AG09309 (cell line): ENCODE measurements at places on chromosomes 7 and 10.

GRCh38 chr10:77902159-77902558, 24.4 kb downstream of the DLG5 start:
- no peak for DNase-seq

GRCh38 chr7:140349144-140349771, 49.1 kb downstream of the SLC37A3 start:
- no peak for DNase-seq

DNA sequence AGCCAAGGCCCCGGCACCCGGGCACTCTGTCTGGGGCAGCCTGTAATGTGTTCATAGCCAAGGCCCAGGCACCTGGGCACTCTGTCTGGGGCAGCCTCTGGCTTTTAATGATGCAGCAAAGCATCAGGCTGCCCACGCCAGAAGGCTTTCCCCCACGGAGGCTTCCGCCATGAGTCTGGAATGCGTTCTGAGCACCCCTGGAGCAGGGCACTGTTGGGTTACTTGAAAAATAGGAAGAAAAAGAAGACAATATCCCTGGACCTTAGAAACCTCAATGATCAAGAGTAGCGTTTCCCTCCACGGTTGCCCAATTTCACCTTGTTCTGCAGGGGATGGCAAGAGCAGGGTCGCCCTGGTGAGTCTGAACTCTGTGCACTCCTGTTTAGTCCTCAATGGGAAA, 565.0 kb downstream of the PTPRN2 start:
- no peak for DNase-seq

DNA sequence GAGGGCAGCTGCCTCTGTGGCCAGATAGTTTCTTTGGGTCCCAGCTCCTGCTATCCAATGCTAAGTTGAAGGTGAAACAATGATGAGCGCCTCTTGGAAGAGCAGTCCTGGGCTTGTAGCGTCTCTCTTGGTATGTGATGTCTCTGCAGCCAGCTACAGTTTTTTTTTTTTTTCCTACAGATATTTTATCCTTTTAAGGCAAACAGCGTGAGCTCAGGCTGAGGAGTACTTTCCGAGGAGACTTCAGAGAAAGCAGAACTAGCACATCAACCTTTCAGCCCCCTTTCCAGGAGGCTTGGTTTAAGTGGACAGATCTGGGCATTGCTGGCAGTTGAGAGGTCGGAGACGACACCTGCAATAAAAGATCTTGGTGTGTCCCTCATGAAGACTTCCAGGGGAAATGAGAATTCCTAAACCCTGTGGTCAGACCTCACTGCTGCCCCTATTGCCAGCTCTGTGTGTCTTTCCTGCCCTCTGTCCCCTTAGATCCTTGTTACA, 9.1 kb downstream of the PRKG1 start:
- DNase-seq, result no peak

DNA sequence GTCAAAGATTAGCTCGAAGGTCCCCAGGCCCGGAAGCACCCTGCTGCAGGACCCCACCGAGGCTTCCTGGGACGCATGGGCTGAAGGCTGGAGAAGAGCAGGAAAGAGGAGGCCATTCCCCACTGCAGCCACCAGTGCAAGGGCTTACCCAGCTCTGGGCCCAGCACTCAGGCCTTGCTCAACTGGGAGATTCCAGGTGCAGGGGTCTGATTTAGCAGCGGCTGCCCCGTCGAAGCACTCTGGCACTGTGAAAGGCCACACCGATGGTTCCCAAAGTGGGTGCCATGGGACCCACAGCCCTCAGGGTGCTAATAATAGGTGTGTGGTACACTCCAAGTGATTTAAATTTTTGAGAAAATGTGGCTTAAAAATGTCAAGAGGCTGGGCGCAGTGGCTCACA, 130.9 kb downstream of the OAT start:
- DNase-seq, result no peak

DNA sequence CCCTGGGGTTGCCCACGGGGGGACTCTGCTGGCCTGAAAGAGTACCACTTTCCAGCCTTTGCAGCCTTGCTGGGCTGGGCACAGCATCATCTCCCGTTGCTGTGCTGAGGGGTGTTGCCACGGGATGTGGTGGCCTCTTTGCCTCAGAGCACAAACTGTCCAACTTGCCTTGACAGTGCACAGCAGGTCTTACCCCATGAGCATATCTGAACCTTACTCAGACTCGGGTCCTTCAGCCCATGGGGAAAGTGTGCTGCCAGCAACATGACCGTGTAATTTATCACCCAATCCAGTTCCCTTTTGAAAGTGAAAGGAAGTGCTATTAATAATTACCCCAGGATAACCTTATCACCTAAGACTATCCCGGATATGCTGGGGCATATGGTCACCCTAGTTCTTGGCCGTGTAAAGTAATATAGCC, 46.8 kb downstream of the TBXAS1 start:
- DNase-seq, result no peak

- no peak for DNase-seq
These were observed 16.2 kb downstream of the OPTN start for GRCh38 chr10:13115832-13116803.
